ENCODE measurements at places on chromosomes 16 and 17.
A peak's percentile ranks its signal among the peaks of the same experiment; 100 is the strongest.

GRCh38 chr17:40931311-40931710 lies 6.1 kb downstream of the KRT23 start:
- DNase-seq = no peak

DNA sequence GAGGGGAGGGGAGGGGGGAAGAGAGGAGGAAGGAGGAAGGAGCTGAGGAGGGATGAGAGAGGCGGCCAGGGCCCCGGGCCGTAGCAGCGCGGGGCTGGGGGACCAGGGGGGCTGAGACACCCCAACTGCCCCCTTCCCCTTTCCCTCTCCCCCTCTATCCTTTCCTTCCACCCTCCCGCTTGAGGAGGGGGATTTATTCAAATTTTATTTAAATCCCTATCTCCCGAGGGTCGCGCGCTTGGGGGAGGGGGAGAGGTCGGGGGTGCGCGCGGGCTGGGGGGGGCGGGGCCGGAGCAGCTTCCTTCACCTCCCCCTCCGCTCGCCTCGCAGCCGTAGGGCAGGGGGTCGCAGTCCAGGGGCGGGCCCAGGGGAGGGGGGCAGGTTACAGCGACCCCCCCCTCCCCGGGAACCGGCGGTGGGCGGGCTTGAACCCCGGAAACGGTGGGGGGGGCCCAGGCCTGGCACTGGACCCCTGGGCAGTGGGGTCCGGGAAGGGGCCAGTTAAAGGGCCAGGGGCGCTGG lies at the start of gene FBXL19:
Gene FBXL19 (plus strand): TSS at position 19 of the 522 bp plus-strand sequence. CDS start 2,183 bp downstream, outside the sequence.
- peak; percentile 23 for DNase-seq

DNA sequence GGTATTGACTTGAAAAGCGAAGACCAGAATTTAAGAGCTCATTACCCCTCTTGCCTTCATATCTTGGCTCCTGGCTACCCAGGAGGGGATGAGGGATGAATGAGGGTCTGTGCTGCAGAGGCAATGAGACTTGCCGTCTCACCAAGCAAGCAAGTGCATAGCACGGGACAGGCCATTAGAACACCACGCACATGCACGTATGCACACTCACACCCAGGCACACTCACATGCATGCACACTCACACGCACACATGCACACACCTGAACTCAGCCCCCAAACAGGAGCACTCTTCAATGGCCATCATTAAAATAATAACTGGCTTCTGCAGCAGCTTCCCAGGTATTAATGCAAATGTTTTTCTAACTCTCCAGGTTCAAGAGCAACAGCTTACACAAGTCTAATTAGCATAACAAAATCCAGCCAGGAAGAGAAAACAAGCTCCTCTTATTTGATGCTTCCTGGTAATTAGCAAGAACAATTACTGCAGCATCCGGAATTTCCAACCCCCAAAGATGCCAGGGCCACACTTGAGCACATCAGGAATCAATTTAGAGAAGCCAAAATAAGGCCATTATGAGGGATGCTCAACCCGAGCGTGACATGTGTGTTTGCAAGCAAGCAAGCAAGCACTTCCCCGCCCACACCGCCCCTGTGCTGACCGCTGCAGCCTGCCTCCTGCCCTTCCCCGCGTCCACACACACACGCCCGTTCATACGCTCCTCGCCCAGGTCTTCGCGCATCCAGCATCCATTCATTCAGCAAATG lies 171.6 kb upstream of the TNRC6C start:
- no peak for DNase-seq

DNA sequence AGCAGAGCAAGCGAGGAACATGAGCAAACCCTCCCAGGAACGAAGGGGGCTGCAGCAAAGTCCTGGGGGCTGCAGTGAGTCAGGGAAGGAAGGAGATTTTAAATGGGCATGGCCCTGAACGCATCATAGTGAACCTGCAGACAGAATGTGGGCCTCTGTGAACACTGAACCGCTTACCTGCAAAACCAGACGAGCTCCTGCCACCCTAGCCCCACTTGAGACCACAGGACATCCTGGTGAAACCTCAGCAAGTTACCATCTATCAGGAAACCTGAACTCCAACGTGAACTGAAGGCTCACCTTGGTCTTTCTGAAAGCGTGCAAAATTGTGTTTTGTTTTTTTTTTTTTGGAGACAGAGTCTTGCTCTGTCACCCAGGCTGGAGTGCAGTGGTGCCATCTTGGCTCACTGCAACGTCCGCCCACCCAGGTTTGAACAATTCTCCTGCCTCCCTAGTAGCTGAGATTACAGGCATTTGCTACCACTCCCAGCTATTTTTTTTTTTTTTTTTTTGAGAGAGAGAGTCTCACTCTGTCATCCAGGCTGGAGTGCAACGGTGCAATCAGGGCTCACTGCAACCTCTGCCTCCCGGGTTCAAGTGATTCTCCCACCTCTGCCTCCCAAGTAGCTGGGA lies 30.8 kb downstream of the FANCA start:
- peak; percentile 68 for DNase-seq

DNA sequence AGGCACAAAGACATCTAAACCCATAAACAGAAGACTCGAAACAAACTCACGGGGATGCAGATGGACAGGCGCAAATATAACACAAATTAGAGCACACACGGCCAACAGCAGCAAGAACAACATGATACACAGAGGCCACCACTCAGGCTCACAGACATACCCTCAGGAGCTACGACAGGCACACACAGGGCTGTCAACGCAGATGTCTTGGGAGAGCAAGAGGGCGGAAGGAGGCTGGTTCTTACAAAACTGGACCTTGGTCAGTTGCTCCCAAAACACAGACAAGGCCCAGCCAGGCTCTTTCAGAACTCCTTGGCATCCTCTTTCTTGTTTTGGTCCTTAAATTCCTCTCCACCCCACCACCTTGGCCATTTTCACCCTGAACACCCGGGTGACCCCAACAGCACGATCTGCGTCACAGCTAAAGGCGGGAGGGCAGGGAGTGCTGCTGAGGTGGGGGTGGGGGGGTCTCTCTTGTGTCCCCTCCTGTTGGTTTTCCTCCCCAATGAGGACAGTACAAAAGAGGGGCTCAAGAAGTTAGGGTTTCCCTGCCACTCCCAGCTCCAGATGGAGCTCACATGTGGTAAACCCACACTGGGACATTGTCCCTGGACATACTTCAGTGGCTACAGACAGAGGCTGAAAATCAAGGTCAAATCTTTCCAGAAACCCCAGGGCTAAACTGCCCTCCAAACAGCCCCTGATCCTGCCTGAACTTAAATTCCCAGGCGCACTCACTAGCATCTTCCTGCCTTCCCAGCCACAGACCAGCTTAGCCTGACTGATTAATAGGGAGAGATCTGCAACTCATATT lies 221.3 kb downstream of the C16orf78 start:
- DNase-seq = no peak

- no peak for DNase-seq
Observed at GRCh38 chr17:35627417-35627816, 40.3 kb downstream of the AP2B1 start.

DNA sequence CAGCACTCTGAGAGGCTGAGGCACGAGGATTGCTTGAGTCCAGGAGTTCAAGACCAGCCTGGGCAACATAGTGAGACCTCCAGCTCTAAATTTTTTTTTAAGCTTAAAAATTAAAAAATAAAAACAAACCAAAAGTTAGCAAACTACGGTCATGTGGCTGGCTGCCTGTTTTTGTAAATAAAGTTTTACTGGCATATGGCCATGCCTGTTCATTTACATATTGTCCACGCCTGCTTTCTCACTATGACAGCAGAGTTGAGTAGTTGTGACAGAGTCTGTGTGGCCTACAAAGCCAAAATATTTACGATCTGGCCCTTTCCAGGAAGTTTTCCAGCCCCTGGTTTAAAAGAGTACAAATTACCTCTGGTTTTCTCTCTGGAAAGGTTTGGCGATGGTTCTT lies 3.3 kb downstream of the SLX4 start:
- no peak for DNase-seq

DNA sequence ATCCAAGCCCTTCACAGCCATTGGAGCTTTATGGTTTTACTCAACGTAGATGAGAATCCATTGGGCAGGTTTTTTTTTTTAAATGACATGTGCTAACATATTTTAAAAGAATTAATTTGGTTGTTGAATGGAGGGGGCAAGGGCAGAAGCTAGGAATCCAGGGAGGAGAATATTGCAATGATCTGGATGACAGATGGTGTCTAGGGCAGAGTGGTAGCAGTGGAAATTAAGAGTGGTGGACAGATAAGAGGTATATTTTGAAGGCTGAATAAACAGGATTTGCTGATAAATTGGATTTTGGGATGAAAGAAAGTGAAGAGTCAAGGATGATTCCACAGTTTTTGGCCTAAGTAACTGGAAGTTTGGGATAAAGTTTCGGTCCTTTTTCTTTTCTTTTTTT lies 54.8 kb upstream of the DHX40 start:
- no peak for DNase-seq

- no peak for DNase-seq
Observed at GRCh38 chr17:4204710-4205173, 59.0 kb downstream of the ANKFY1 start.

DNA sequence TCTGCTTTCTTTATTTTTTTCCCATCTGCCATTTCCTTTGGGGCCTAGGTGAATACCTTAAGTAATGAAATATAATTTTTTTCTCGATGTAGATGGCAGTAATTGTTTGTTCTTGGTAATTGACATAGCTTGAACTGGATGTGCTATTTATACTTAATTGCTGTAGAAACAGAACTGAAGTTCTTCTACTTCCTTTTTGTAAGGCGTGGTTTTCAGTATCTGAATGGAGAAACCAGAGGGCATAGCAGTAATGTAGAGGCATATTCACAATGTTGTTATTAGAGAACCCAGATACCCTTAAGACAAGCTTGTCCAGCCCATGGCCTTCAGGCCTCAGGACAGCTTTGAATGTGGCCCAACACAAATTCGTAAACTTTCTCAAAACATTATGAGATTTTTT lies 16.4 kb downstream of the ATP6V0A1 start:
- no peak for DNase-seq

- DNase-seq = no peak
Observed at GRCh38 chr16:14955546-14956231, 18.4 kb downstream of the NPIPA1 start.

DNA sequence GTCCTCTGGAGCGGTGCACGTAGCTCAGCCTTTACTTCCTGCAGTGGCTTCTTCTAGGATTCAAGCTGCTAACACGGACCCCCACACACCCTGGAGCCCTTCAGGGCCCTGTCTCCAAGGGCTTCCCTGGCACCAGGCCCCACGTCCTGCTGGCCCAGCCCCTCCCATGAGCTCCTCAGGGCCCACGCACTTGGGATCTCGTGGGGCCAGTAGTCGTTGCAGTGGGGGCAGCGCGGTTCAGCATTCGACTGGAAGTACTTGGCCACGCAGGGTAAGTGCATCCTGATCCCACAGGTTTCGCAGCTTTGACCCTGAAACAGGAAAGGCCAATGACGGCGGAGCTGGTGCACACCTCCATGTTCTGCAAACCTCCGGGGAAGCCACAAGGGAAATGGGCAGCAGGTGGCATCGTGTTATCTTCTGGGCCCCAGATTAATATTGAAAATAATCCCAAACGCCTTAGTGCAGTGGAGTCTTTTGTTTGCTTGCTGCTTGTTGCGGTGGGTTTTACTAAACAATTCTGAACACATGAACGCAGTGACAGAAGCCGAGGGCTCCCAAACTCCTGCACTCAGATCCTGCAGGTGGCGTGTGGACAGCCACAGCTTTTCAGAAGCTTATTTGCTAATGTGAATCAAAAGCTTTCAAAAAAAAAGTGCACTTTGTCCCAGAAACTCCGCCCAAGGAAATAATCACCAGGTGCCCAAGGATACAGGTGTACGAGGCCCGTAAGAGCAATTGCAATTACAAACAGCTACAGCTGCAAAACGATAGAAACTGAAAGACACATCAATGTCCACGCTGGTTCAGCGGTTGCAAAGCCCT lies 22.4 kb downstream of the KDM8 start:
- DNase-seq = no peak

- DNase-seq = peak; percentile 29
Observed at GRCh38 chr16:68369697-68370580, 59.1 kb downstream of the PRMT7 start.

Measured in CD4-positive, alpha-beta T cell treated with Interleukin-21 for 1 hour (primary cell).